ENCODE measurements at places on chromosomes 7 and 10.

- no peak for DNase-seq
Measured at GRCh38 chr7:51035716-51036115, 253.0 kb upstream of the GRB10 start.

GRCh38 chr7:14218338-14218737 is 228.9 kb upstream of the ETV1 start:
- DNase-seq = no peak

GRCh38 chr7:107613948-107614347 is 33.9 kb downstream of the BCAP29 start:
- no peak for DNase-seq

GRCh38 chr10:132178672-132179545 is 7.8 kb upstream of the DPYSL4 start:
- no peak for DNase-seq

DNA sequence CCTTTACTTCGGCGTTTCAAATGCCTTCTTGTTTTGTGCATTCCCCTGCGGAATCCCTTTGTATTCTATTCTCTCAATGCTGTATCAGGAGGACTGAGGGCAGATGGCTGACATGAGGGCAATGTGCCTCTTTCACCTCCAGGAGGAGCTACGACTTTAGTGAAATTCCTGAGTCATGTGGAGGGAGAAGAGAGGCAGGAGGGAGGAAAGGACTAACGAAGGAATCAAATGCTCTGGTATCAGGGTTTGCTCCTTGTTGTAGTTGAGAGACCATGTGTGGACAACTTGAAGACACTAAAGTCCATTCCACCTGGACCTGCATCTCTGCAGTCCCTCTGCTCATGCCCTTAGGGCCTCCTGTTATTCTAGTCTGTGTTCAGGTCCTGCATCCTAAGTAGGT is 40.2 kb upstream of the PRSS58 start:
- DNase-seq = peak; percentile 23

DNA sequence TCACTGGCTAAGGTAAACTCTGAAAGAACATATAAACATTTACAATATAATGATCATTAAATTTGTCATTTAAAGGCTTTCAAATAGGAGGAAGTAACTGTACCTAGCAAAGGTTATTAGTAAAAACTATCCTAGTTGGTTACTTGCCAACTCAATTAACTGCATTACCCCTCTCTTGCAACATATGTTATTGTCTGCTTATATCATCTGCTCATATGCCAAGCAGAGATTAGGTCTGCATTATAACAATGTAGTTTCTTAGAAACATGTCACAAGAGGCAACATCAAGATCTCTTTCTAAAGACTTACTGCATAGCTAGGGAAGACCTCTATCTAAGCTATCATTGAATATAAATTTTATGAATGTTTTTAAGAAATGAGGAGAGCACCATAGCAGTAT is 132.5 kb downstream of the RELN start:
- no peak for DNase-seq
